Gastroesophageal sphincter (tissue), 4 donors: ENCODE measurements at places on chromosomes 6 and 20. TPM values are rescaled to one million over a fixed set of nuclear protein-coding genes. Genes with fewer than 3 reads are reported as not detected.

- no peak for ATAC-seq
- H3K27ac ChIP-seq: no peak overlapping the region
- H3K27me3 ChIP-seq: peaks cover 33% of the 10 kb centered on the region
- no peak overlapping the region for H3K4me3 ChIP-seq
- H3K4me1 ChIP-seq: no peaks in the 10 kb centered on the region
Observed at GRCh38 chr6:41159415-41160082, 3.4 kb downstream of the TREM2 start.

GRCh38 chr6:156185113-156185512 lies 592.1 kb upstream of the ARID1B start:
- no peaks in the 10 kb centered on the region for H3K36me3 ChIP-seq
- no peaks in the 10 kb centered on the region for H3K27me3 ChIP-seq
- ATAC-seq: no peak
- H3K27ac ChIP-seq: no peak overlapping the region
- no peak overlapping the region for H3K4me3 ChIP-seq

DNA sequence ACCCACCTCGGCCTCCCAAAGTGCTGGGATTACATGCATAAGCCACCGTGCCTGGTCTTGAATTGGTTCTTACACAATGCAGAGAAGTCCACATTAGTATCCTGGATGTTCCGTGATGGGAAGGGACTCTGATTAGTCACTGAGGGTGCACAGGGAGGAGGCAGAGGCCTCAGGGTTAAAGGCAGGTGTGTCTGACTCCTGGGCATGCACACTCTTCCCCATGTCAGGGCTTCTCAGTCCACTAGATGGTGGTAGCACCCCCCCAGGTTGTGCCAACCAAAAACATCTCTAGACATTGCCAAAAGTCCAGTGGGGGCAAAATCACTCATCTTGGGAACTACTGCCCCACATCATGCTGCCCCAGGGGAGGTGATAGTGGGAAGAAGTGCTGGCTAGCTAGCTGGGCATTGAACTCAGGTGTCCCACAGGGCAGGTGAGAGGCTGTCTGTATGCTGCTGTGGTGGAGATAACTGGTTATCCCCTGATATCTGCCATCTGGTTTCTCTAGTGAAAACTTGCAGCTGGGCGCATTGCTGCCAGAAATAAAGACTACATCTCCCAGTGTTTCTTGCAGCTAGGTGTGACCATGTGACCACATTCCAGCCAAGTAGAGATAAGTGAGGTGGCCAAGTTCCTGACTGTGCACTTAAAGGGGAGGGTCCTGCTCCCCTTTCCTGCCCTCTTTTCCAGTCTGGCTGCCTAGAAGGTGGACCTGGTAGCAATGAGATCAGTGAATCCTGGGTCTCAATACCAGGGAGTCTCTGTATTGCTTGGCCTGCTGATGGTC lies 8.4 kb upstream of the NSFL1C start:
- no peak overlapping the region for H3K27ac ChIP-seq
- H3K27me3 ChIP-seq: peaks cover 30% of the 10 kb centered on the region
- H3K4me1 ChIP-seq: peaks cover 3% of the 10 kb centered on the region

- H3K4me1 ChIP-seq: peaks cover 17% of the 10 kb centered on the region
- H3K27ac ChIP-seq: peak overlapping the region; percentile 1
- H3K4me3 ChIP-seq: no peak overlapping the region
- no peaks in the 10 kb centered on the region for H3K27me3 ChIP-seq
- no peak for ATAC-seq
Observed at GRCh38 chr6:158021376-158021775, 39.7 kb downstream of the SYNJ2 start.

GRCh38 chr6:107495971-107496370 lies 6.1 kb downstream of the SOBP start:
- no peaks in the 10 kb centered on the region for H3K27me3 ChIP-seq
- peak overlapping the region; percentile 88 for H3K27ac ChIP-seq
- ATAC-seq: no peak
- H3K4me1 ChIP-seq: peaks cover 15% of the 10 kb centered on the region

DNA sequence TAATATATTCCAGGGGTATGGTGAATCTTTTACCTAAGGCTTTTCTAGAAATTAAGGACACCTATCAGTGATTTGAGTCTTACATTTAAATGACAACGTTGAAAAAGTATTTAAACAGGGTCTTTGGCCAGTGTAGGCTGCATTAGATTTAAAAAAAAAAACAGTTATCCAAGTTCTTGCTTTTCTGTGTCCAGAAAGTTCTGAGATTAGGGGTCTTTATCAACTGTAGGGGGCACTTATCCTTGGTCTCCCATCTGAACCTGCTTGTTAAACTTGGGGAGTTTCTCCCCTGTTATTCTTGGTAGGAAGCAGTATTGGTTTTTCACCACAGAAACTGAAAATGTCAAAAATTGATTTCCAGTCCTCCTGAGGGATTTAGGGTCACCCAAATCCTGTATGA lies 155.9 kb upstream of the ZNF217 start:
- no peaks in the 10 kb centered on the region for H3K27me3 ChIP-seq
- no peaks in the 10 kb centered on the region for H3K36me3 ChIP-seq
- no peak overlapping the region for H3K4me3 ChIP-seq
- peaks cover 7% of the 10 kb centered on the region for H3K4me1 ChIP-seq
- ATAC-seq: no peak

DNA sequence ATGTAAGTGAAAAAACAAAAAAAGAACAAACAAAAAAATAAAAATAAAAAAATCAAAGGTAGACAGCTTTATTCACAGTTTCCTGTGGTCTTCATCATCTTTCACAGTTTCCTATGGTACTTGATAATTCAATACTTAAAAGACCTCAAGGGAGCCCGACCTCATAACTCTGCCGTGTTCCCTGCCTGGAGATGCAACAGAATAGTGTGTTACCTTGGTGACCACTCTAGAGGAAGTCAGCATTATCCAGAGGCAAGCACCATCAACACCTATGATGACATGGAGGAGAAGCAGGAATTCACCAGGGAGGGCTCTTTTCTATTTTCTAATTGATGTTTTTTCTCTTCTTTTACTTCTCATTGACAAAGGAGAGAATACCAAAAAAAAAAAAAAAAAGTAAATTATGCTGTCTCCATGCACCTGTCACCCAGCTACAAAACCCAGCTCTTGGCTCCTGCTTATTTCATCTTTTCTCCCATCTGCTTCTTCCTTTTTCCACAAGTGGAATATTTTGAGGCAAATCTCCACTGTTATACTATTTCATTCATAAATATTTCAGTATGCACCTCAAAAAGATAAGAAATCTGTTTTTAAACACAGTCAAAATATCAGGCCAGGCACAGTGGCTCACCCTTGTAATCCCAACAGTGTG lies 95.8 kb upstream of the STXBP5 start:
- H3K27me3 ChIP-seq: no peaks in the 10 kb centered on the region
- H3K36me3 ChIP-seq: no peaks in the 10 kb centered on the region
- no peak for ATAC-seq
- no peak overlapping the region for H3K27ac ChIP-seq
- no peaks in the 10 kb centered on the region for H3K4me1 ChIP-seq

DNA sequence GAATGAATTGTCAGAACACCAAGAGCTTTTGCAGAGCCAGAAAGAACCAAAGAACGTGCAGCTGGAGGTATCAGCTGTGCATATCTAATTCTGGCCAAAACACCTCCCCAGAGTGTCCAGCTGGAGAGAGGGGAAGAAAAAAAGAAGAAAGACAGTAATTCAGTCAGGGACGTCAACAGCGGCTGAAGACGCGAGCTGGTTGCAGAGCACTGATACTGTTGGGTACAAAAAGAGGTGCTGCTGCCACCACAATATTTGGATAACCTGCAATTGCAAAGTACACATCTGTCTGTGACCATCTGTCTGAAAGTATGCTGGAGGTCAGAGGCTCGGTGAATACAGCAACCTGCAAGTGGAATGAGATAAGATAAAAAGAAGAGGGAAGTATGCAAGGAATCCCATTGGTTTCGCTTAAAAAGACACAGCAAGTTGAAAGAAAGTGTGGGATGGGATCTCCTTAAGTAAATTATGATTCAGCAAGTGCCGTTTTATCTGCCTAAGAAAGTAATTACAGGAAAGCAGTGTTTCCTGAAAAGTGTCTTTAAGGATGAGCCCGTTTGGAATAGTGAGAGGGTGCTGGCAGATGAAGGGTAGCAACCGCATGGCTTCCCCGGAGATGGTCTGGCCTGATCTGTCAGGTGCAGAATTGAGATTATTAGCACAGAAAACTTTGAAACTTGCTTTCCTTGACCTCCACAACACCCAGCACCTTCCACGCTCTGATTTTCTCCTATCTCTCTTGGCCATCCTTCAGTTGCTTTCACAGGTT lies 189.9 kb upstream of the PRDM1 start:
- no peaks in the 10 kb centered on the region for H3K4me1 ChIP-seq
- no peaks in the 10 kb centered on the region for H3K36me3 ChIP-seq
- H3K4me3 ChIP-seq: no peak overlapping the region
- H3K27me3 ChIP-seq: no peaks in the 10 kb centered on the region
- ATAC-seq: no peak

The CARMIL1 gene
- 12.5 TPM for total RNA-seq
